ENCODE measurements at places on chromosomes 4 and X.

GRCh38 chrX:16457239-16457638, 192.7 kb upstream of the S100G start:
- no peak for DNase-seq

DNA sequence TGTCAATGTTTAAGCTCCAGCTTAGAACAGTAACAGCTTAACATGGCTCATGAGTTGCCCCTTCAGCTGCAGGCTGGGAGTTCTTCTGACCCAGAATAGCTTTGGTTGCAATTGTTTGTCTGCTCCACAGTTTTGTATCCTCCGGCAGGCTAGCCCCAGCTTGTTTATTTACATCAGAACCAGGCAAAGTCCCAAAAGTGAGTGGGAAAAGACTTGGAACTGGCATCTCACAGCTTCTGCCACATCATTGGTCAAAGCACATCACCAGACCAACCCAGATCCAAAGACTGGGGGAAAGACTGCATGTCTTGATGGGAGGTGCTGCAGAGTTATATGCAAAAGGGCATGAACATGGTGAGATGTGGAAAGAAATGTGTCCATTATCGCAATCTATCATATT, 231.2 kb upstream of the CPEB2 start:
- DNase-seq, result peak; percentile 24

- peak; percentile 66 for DNase-seq
These were observed 12.7 kb downstream of the ACOX3 start for GRCh38 chr4:8427761-8428287.

GRCh38 chr4:43456383-43456782, 563.9 kb downstream of the GRXCR1 start:
- DNase-seq, result no peak

DNA sequence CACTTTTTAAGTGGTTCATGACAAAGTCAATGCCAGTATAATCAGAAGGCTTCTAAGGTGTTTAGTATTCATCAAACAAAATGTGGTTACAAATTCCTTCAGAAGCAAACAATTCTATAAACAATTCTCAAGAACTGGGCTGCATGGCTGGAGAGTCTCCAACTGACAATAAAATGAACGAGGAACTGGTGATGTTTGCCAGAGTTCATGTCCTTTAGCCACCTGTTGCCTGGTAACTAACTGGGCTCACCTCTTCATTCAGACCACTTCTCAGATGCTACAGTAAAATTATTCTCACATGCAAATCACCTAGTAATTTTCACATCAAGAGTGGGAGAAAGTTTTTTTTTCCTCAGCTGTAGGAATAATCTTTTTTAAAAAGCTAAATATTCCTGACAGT, 53.3 kb downstream of the CAMK2D start:
- DNase-seq, result peak; percentile 34

DNA sequence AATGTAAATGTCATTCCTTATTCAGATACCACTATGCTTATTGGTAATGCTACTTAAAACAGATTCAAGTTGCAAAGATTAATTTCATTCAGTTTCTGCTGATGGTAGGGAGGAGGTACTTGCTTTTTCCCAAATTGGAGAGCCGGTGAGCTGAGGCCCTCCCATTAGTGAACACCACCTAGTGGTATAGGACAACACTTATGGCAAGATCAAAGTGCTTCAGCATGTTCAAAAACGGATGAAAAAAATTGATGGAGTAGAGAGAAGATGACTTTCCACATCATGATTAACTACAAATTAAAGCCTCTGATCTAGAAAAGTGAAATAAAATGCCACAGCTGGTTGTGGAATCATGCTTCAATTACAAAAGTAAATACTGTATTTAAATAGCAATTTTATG, 112.9 kb downstream of the MBNL3 start:
- DNase-seq, result no peak

DNA sequence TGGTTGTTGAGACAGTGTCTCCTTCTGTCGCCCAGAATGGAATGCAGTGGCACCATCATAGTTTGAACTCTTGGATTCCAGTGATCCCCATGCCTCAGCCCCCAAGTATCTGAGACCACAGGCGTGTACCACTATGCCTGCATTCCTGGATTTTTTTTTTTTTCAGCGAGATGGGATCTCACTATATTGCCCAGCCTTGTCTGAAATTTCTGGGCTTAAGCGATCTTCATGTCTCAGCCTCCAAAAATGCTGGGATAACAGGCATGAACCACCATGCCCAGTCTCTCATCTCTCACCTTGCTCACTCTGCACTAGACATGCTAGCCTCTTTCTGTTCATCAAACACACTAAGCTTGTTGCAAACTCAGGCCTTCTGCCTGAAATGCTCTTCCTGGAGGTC, 104.1 kb downstream of the UBE2K start:
- DNase-seq, result no peak

All from adipocyte (in vitro differentiated cells).